ENCODE measurements at places on chromosomes 6 and 20.

- DNase-seq, result no peak
Observed at GRCh38 chr20:35180266-35180665, 8.4 kb downstream of the PROCR start.

DNA sequence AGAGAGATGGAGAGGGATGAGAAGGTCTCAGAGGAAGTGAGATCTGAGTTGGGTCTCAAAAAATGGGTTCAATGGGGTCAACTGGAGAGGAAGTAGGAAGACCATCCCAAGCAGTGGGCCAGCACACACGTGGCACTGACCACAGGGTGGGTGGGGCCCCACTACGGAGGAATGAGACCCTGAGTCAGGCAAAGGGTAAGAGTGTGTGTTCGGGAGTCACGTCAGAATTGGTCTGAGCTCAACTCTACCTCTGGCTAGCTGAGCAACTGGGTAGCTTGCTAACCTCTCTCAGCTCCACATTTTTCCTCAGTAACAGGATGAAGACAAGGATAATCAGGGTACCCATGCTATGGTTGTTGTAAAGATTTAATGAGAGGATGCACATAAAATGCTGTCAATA is 79.0 kb downstream of the TRERF1 start:
- no peak for DNase-seq

DNA sequence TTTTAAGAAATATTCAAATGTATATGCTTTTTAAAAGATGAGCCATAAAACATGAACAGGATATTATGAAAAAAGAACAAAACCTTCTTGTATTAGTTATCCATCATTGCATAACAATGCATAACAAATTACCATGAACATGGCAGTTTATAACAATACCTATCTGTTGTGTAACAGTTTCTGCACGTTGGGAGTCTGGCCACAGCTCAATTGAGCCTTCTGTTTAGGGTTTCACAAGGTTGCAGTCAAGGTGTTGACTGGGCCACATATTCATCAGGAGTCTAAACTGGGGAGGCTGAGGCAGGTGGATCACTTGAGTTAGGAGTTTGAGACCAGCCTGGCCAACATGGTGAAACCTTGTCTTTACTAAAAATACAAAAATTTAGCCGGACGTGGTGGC is 149.4 kb upstream of the SMLR1 start:
- DNase-seq, result no peak

DNA sequence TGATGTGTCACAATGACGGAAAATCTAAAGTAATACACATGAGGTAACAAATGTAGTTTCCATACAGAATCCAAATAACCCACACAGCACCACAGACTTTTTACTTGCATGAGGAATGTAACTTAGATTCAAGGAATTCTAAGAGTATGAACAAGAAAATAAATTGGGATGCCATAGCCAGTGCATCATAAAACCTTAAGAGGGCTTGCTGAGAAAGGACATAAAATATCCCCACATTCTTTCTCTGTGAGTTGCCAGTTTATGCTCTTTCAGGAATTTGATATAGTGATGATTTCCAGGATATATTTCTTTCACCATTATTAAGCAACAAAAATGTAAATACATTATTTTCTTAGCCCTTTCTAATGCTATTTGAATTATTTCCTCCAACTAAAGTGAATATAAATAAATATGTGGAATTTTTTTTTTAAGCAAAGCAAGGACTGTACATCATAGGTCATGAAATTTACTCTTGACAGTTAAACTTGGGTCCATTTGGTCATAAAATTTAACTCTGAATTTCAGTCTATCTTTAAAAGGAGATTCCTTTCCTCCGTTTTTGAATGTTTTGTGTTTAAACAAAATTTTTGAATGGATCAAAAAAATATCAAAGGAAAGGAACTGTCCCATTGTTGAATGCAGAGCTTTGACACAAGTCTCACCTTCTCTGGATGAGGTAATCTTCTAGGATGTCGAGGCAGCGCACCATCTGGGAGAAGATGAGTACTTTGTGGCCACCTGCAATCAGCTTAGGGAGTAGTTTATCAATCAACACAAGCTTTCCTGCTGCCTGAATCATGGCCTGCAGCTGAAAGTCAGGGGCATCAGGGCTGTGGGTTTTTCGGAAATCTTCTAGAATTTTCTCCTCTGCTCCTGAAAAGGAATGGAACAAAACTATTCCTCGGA is 116.3 kb upstream of the EMILIN3 start:
- no peak for DNase-seq

GRCh38 chr20:60648556-60648955 is 603.5 kb upstream of the CDH4 start:
- DNase-seq, result no peak

DNA sequence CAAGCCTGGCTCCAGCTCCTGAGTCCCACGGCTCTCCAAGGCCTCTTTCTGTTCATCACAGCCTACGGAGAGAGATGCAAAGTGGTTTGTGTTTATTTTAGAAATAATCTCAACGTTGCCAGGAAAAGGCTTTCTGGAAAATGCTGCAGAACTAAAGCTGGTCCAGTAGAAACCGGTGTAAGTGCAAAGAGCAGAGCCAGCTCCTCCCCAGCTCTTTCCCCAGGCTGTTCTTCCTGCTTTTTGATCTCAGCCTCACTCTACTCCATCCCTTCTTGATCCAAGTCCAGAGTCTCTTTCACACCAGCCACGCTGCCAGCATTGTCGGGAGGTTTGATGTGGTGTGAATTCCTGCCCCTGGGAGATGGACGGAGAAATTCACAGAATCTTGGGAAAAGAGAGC is 69.8 kb downstream of the TMEM170B start:
- DNase-seq, result no peak

GRCh38 chr6:47571488-47571887 is 93.9 kb downstream of the CD2AP start:
- DNase-seq, result no peak

- DNase-seq, result no peak
Observed at GRCh38 chr6:133855991-133856370, 32.9 kb upstream of the TCF21 start.

DNA sequence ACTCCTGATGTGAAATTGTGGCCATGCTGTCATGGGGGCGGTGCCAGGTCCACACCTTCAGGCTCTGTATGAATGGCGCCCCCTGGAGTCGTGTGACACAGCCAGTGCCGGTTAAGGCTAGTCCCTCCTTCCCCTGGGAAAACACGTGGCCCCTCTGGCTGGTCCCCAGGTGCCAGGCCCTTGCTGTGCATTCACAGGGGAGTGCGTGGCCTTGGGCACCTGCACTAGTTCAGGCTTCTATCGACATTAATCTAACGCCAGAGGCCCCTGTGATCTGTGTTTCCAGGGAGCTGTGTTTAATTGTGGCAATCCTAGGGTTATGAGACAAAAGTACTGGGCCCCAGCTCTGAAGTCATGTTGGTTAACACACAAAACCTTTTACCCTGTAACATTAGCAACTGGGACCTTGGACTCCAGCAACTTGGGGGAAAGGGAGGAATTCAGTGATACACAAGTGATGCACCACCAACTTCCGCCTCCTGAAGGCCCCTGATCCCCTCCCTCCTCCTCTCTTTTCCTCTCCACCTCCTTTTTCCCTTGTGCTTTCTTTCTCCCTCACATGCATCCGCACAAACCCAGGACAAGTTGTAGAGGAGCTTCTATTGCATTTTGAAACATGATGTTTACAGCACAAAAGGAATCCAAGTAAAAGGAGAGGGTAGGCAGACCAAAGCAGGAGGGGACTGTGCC is 74.0 kb downstream of the SSR1 start:
- DNase-seq, result peak; percentile 19

DNA sequence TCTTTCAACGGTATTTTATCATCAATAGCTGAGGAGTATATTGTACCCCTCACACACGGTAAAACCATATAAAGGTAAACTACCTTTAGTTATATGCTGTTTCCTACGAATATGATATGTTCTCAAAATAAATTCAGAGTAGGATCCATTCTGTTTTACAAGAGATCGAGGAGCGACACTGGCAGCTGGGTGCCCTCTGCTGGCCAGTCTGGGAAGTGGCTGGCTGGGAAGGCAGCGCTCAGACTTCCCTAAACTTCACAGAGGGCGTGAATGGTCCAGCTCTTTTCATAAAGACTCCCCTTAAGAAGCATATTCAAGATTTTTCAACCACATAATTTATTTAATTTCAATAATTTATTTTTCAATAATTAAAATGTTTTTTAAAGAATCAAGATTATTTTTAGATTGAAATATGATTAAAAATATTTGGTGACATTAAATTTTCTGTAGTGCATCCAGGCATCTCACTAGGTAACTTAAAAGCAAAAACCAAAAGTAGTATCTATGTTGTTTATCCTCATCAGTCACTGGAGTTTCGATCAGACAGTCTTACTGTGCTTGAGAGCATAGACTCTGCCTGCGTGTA is 187.5 kb upstream of the PDE10A start:
- peak; percentile 7 for DNase-seq

DNA sequence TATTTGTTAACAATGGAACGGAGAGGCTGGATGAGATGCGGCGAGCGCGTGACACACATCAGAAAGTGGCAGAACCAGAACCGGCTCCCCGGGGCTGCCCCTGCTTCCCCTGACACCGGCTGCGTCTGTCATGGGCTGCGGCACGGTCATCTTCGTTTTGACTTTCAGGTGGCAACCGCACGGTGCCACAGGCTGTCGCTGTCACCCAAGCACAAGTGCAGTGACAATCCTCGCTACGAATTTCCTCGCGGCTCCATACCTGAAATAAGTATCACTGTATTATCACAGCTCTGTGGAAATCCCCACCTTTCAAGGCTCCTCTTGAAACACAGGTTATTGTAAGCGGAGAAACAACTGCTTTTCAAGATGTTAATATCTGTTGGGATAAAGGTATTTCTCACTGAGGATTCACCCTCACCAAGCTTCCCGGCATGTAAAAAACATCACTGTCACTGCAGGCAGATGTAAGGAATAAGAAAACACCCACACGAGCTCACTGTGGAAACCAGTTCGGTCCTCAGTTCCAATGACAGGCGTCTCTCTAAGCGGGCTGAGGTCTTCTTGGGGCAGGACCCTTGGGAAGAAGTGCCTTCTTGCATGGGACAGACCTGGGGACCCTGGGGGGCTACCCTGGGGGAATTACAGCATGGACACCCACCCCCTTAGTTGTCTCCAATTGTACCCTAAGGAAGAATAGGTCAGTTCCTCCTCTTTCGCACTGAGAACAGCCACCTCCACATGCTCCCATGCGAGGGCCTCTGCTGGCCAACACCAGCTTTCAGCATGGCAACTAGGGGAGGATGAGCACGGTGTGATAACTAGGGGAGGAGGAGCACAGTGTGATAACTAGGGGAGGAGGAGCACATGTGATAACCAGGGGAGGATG is 86.3 kb downstream of the DACT2 start:
- DNase-seq, result no peak

DNA sequence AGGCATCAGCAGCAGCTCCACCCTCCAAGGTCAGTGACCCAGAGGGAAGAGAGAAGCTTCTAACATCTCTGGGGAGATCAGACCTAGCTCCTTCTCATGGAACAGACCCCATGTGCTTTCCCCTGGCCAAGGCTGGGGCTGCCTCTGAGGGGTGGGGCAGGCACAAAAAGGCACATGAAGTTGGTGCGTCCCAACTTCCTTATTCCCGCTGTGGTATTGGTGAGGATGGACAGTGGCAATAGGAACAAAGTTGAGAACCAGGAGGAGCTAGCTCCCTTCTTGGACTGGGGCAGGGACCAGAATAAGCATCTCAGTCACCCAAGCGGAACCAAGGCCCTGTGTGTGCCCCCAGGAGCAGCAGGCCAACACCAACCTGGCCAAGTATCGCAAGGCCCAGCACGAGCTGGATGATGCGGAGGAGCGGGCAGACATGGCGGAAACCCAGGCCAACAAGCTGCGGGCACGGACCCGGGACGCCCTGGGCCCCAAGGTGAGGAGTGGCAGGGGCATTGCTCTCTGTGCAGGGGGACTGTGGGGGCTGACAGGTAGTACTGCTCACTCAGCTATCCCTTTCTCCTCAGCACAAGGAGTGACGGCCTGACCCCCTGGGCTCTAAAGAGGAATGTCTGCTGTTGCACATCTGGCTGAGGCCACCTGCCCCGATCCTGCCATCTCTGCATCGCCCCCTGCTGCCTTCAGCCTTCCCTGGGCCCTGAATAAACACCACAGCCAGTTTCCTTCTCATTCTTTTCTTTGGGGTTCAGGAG is 46.1 kb downstream of the MYH7B start:
- no peak for DNase-seq

DNA sequence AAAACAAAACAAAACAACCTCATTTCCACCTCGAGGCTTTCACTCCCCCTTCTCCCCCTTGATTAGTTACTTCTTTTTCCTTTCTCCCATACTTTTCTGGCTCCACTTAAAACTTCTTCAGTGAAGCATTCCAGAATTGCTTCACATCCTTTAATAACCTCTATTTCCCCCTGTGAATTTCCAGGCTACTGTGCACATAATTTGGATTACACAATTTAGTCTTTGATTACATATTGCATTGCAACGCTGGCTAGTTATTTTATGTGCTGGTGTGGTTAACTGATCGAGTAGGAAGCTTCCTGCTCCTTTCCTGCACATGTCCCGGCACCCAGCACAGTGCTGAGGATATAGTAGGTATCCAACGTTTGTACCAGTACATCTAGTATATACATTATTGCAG is 28.1 kb upstream of the EEF1E1 start:
- no peak for DNase-seq

DNA sequence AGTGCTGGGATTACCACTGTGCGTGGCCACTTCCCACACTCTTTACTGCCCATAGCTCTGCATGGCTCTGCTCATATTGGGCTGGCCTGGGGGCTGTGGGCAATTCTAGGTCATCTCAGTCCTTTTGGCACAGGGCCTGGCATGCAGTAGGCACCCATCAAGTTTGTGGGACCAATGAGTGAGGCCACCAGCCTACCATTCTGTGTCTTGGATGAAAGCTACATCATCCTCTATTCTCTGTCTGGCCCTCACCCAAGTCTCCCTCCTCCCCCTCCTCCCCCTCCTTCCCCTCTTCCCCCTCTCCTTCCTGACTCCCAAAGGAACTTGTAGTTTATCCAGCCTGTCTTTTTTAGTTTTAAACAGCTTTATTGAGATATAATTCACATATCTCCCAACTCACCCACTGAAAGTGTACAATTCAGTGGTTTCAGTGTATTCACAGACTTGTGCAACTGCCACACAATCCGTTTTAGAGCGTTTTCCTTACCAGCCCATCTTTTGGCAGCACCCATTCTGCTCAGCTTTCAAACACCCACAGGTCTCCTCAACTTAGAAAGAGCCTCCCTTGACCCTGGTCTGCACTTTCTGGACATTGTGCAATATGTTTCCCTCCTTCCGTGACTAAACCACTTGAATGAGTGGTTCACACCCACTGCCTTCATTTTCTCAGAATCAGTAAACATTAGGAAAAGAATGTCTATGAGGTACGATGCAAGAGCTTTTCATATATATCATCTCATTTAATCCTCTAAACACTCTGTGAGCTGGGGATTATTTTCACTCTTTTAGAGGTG is 21.5 kb upstream of the MRPS18A start:
- no peak for DNase-seq

- no peak for DNase-seq
Observed at GRCh38 chr6:111427341-111428116, 55.5 kb downstream of the REV3L start.

DNA sequence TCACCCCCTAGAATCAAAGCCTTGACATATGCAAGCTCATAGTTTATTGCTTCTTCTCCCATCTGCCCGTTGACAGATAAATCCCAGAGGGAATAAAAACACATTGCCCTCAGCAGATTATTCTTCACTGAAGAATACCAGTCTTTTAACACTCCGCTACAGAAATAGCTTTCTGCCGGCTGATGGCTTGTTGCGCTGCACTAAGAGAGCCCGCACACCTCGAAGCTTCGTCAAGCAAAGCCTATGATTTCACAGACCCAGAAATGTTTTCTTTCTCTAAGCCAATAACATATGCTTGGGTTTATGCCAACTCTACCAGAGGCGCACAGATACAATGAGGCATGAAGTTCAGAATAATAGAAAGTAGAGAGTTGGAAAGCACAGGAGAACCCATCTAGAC is 208.9 kb upstream of the FOXQ1 start:
- DNase-seq, result no peak

Data from activated CD4-positive, CD25-positive, alpha-beta regulatory T cell (primary cell).